Natural killer cell treated with Interleukin-12 subunit alpha and Interleukin-12 subunit beta and Interleukin-15 and Interleukin-18, amount 100 ng/mL, for 72 hours (primary cell): ENCODE measurements at places on chromosomes 7 and 10. TPM values are rescaled to one million over a fixed set of nuclear protein-coding genes. Genes with fewer than 3 reads are reported as not detected.

DPP6 gene
- total RNA-seq: not detected

MOGAT3 gene
- not detected for total RNA-seq

LRWD1 gene
- total RNA-seq: 22.9 TPM

RBP3 gene
- total RNA-seq: not detected

- DNase-seq: peak; percentile 64
These were observed 17.6 kb upstream of the TNPO3 start for GRCh38 chr7:129072479-129073011.
